ENCODE measurements at places on chromosomes 5 and 9. TPM values are rescaled to one million over a fixed set of nuclear protein-coding genes. Genes with fewer than 3 reads are reported as not detected.
A peak's percentile ranks its signal among the peaks of the same experiment; 100 is the strongest.

GLRA1 gene
- not detected for total RNA-seq

CDX1 gene
- total RNA-seq, result not detected

IL7R gene
- 623 TPM for total RNA-seq

CYFIP2 gene
- total RNA-seq, result 287 TPM

DNA sequence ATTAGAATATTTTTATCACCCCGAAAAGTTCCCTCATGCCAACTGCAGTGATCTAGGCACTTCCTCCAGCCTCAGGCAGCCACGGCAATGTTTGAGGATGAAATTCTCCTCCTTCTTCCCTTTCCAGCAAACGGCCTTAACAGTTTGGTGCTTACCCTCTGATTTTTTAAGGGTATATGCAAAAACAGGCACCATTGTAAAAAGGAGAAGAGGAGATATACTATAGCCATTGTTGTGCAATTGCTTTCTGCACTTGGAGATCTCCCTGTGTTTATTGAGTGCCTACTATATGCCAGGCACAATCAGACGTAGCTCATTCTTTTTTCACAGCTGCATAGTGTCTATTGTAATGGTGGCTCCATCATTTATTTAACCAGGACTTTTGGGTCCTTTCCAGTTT lies 29.4 kb downstream of the GSN start:
- DNase-seq, result no peak

DNA sequence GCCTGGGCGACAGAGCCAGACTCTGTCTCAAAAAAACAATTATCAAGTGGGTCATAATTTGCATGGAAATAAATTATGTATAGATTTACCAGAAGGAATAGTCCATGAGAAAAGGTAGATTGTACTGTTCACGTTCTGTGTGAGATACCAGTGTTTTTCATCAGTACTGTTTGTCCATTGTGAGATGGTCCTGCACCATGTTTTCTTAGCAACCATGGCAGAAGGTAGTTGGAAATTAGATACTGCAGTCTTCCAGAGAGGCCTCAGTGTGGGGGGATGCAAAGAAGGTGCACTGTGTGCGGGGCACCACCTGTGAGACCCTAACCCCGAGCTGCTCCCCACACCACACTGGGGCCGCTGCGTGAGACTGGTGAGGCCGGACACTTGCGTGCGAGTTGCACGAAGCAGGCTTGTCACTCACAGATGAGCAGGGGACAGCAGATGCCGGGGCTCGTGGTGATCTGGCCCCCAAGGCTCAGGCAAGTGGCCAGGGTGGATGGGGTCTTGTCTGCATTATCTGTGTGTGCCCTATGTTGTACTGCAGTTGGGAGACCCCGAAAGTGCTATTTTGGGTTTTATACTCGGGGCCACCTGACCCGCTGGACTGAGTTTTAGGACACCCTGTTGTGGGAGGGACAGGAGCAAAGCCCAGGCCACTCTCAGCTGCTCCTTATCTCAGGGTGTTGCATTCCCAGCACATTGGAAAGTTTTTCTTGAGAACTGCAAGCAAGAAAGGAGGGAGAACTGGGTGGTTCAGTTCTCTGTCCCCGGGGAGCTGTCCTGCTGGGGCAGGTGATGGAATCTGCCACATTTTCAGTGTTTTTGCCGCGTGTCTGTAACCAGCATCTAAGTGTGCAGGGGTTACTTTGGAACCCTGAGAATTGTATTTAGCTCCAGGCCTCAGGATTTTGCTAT lies 61.9 kb downstream of the EHMT1 start:
- DNase-seq, result no peak

GRCh38 chr5:82821846-82822633 lies 255.2 kb downstream of the TMEM167A start:
- DNase-seq, result no peak

DNA sequence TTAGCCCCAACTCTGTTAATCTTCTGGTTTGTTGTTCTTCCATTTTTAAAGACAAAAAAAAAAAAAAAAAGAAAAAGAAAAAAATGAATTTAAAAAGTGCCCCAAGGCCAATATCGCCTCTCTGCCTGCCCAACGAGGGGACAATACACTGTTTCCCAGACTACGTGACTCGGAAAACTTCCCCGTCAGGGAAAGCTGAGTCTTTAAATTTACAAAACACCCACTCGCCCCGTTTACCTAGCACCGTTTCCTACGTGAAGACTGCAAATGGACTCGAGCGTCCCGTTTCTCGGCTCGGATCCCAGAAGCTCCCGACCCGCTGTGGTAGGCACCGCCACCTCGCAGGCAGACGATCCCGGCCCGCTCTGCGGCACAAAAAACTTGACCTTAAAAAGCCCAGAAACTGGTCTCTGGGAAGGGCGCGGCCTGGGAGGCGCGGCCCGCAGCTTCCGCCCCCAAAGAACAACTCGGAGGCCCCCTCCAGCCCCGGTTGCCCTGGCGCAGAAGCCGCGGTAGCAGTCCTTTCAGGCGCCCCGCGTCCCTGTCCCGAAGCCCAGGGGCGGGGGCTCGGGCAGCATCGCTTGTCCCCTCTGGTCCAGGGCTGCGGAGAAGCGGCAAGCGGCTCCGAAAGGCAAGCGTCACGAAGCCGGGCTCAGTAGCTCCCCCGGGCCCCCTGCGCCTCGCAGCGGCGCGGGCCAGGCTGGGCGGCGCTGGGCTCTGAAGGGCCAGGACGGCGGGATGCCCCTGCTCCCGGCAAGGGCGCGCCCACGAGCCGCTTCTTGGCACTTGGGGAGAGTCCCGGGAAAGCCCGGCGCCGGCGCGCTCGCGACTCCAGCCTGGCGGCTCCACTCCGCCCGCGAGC lies at the start of gene GCNT4:
Gene GCNT4, minus strand, starts transcription at position 367 of the 862 bp plus-strand sequence. CDS start 22,521 bp downstream, outside the sequence.
- DNase-seq, result peak; percentile 70

- no peak for DNase-seq
These were observed 439.9 kb upstream of the KLF4 start for GRCh38 chr9:107929443-107929842.

GRCh38 chr5:64685866-64686265 lies 4.4 kb upstream of the SHISAL2B start:
- no peak for DNase-seq
